CD4-positive, alpha-beta T cell treated with Interleukin-4 for 4 hours (primary cell): ENCODE measurements at places on chromosomes 11 and 22.
A peak's percentile ranks its signal among the peaks of the same experiment; 100 is the strongest.

DNA sequence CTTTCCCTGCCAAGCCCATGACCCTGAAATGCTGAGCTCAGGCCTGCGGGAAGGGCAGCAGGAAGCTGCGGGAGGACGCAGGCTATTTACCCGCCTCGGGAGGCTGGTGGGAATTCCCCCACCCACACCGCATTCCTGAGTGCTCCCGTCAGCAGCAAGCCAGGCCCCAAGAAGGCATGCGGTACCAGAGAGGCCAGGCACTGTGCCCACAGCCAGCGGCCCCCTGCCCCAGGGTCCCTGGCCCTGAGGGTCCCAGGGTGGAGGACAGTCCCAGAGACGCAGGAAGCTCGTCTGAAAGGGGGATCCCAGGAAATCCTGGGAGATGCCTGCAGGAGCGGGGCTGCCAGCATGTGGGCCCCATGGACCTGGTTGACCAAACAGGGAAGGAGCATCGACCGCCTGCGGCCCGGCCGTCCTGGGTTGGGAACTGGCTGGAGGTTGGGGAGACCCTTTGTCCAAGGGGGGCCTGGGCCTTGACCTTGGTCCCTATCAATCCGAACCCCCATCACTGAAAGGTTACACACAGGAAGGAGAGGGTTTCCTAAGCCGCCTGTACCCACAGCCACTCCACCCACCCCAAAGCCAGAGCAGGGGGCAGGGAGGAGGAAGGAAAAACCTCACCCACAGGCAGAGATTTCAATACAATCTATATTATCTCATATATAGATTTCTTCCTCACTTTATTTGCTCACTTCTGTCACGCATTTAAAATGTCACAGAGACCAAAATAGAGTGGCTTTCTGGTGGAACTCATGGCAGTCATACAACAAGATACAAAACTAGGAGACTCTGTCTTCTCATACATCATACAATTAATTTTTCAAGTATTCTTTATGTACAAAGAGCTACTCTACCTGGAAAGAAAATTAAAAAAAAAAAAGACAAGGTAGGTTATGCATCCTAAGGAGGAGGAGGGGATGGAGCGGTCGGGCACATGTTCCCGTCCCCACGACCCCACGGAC lies 17.1 kb downstream of the MAFF start:
- peak; percentile 34 for DNase-seq

DNA sequence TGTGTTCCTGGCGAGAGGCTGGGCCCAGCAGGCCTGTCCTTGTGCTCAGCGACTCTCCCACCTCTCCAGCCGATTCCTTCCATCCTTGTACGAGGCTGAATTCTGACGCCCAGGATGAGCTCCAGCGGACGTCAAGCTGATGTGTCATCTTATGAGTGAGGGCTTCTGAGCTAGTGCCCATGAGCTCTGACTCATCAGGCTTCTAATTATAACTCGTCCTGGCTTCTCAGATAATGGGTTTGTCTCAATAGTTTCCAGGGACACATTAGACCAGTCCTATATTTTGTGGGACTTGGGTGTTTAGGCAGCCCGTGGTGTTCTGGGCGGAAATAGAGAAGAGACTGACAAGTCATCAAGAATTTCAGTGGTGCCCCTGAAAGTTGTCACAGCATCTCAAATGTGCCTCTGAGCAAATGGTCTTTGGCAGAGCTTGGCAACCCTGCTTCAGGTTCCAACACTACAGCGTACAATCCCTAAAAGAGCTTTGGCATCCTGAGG lies 108.2 kb upstream of the CD44 start:
- peak; percentile 71 for DNase-seq

DNA sequence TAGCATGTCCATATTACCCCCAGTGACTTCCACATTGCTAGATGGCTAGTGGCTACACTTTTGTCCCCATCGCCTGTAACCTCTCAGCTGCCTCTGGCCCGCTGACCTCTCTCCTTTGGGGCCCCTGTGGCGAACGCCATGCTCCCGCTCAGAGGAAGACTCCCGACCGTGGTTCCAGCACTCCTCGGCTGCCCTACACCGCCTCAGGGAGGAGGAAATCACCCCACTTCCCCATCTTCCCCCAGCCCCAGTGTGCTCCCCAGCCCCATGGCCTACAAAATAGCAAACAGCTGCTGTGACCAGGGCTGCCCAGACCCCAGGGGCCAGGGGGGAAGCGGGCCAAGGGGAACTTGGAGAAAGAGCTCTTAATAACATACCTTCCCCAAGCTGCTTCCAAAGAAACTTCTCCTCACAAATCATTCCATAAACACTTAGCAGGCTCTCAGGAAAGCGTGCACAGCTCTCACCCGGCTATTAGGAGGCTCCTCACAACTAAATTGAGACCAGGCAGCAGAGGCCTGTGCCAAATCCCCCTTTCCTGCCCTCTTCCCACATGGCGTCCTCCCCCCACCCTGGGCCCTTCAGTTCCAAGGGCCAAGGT lies 63.5 kb upstream of the WNT11 start:
- no peak for DNase-seq

- no peak for DNase-seq
Measured at GRCh38 chr11:122714484-122714883, 59.0 kb downstream of the UBASH3B start.

- DNase-seq = no peak
Measured at GRCh38 chr22:32707971-32708370, 93.5 kb upstream of the TIMP3 start.

GRCh38 chr11:83549984-83550667 lies 264.0 kb upstream of the CCDC90B start:
- DNase-seq = no peak

GRCh38 chr11:35934981-35935380 lies 8.9 kb upstream of the LDLRAD3 start:
- no peak for DNase-seq

- DNase-seq = no peak
Measured at GRCh38 chr11:131235328-131236298, 134.8 kb upstream of the NTM start.

- no peak for DNase-seq
Measured at GRCh38 chr11:93957397-93957952, 63.7 kb upstream of the HEPHL1 start.

DNA sequence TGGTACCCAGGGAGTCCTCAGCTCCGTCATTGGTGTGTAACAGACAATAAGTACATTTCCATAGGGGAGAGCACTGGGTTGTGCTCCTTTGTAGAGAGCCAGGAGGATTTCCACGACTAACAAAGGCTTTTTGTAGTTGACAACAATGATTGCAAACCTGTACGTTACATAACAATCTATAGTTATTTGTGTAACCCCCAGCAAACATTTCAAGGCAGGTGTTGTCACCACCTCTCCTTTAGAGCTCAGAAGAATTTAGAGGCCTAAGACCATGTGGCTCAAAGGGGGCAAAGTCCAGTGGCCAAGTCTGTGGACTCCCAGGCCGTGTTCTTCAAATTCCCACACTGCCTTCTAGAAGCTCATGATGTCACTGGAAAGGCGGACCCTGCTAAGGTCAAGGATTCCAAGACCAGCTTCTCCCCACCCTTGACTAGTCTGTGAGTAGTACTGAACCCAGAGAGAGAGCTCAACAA lies 15.8 kb downstream of the RPL27A start:
- no peak for DNase-seq

DNA sequence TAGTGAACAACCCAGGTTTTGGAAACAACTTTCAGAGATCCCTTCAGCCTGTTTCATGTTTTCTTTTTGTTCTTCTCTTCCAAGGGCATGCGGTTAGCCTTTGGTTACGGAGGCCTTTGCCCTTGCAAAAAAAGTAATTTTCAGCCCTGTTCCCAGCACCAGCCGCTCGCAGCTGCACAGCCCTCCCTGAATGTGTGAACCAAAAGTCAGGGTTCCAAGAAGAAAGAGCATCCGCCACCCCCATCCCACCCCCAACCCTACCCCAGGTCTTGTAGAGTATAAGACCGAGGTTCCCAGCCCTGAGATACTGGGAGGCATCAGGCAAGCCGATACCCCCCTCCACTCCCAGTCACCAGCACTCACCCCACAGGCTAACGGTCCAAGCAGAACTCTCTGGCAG lies 56.4 kb downstream of the IGLL1 start:
- DNase-seq = no peak

GRCh38 chr11:120785576-120785975 lies 238.3 kb upstream of the TBCEL start:
- DNase-seq = no peak

- DNase-seq = no peak
Measured at GRCh38 chr11:114447444-114447843, 8.2 kb downstream of the REXO2 start.

- DNase-seq = no peak
Measured at GRCh38 chr11:119506436-119506835, 83.5 kb upstream of the THY1 start.

DNA sequence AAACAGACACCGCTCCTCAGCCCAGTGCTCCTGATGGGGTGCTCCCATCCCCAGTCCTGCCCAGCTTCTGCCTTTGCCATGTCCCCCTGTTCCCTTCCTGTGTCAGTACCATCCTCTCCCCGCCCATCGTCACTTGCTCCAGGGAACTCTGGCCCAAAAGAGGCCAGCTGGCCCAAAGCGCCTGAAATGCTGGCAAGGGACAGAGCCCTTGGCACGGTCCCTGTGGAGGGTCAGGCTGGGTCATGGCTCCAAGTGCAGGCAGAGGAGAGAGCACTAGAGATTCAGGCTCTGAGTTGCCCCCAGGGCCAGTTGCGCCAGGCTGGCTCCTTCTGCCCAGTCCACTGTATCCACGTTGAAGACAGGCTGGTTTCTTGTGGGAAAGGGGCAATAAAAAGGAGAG lies 8.4 kb upstream of the HDHD5 start:
- DNase-seq = no peak

DNA sequence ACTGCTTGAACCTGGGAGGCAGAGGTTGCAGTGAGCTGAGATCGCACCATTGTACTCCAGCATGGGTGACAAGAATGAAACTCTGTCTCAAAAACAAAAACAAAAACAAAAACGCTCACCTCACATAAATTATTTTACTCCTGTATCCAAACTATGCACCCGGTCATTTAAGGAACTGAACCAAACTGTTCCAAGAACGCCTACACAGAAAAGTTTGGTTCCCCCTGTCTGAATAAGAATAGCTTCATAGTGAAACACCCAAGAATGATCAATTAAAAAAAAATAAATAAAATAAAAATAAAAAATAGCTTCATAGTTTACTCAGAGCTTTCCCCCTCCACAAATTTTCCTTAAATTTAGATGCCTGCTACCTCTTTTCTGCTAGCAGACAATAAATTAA lies 13.7 kb downstream of the NUP98 start:
- no peak for DNase-seq

DNA sequence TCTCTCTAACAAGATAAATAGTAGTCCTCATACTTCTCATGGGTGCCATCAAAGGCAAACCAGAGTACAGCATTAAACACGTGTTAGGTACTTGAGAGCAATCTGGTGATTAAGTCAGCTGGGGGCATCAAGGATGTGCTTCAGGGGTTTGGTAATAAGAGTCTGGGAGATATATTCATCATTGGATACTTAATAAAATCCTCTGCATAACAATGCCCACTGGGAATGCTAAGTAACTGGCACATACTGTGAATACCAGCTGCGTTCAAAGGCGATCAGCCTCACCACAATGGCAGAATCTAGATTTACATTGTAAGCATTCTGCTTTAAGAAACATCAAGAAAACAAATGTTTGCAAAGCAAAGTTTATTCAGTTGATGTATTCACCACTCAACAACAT lies 268.6 kb upstream of the PITPNB start:
- no peak for DNase-seq

DNA sequence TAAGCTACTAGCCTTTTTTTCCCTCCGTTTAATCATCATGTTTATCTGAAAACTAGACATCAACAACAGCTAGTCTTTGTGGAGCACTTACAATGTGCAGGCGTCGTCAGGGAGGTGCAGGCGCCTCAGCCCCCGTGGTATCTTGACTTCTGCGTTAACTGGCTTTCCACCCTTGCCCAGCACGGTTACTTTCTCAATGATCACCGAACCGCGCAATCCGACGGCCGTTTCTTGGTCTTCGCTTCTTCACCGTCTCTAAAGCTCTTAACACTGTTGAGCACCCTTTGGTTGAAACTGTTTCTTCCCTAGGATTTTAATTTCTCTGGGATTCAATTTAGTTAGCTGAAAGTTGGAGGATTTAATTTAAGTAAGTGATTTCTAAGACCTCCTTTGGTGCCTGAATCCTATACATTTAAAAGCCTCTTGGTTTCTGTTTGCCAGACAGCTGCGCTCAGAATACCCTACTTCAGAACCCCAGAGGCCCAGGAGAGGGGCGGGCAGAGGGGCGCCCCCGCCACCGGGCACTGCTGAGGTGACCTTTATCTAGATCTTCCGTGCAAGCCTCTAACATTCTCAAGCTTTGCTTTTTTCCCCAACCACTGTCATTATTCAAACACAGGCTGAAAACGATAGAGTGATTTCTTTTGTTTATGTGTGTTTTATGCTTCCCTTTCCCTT lies 18.0 kb upstream of the TMEM218 start:
- no peak for DNase-seq

DNA sequence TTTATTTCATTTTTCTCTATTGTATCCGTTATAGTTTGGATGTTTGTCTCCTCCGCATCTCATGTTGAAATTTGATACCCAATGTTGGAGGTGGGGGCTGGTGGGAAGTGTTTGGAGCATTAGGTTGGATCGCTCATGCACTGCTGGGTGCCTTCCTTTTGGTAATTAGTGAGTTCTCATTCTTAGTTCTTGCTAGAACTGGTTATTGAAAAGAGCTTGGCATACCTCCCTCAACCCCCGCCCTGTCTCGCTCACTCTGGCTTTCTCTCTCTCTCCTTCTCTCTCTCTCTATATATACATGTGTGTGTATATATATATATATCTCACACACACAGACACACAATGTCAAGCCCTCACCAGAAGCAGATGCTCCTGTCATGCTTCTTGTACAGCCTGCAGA lies 978.7 kb downstream of the DLG2 start:
- DNase-seq = no peak

GRCh38 chr22:42743501-42743991 lies 22.9 kb upstream of the A4GALT start:
- no peak for DNase-seq

DNA sequence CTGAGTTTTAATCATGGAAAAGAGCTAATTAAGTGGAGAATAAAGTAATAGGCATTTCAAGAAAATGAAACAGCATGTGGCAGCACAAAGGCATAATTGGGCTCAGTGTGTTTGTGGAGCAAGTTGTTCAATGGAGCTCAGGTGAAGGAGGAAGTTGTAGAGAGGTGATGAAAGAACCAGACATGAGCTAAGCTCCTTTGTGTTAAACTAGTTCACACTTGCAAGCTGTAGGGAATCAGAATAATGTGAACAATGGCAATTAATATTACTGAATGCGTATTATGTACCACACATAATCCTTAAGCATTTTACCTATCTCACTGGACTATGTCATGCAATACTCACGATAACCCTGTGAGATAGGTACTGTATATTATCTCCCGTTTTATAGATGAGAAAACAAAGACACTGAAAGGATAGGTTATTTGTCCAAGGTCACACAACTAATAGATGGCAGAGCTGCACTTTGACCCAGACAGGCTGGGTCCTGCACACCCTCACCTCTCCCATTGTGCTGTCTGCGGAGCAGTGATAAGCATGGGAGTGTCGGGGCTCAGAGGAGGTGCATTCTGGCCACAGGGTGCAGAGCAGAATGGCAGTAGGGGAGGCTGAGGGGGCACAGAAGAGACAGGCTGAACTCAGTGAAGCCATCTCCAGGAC lies 8.9 kb downstream of the OLFML1 start:
- no peak for DNase-seq

GRCh38 chr11:77086521-77087472 lies 15.8 kb upstream of the OMP start:
- DNase-seq = no peak
